ENCODE measurements at places on chromosomes 5 and 9.

GRCh38 chr5:147479949-147480348 lies 29.9 kb downstream of the DPYSL3 start:
- DNase-seq = no peak

DNA sequence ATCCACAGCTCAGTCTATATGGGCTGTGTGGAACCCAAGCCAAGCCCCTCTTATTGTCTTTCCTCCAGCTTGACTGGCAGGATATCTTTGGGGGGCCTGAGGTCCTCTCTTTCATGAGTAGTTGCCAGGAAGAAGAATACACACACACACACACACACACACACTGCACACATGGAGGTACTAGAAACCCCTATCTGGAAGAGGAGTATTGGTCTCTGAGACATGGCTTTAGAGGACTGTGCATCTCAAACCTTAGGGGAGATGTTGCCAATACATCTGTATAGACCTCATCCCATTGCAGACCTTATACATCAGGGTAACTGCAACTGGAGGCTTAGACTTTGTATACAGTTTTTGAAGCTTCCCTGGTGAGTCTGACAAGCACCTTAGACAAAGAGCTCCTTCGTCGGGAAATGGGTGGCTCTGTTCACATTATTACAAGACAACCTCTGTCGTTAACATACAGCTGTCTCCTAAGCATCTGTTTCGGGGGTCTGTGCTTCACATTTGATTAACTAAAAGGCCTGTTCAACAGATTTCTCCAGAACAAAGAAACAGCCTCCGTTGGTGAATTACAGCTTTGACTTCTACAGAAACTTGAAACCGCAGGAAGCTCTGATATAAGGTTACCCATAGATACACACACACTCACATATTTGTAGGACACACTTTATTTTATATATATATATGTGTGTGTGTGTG lies 5.5 kb upstream of the ENTREP1 start:
- no peak for DNase-seq

DNA sequence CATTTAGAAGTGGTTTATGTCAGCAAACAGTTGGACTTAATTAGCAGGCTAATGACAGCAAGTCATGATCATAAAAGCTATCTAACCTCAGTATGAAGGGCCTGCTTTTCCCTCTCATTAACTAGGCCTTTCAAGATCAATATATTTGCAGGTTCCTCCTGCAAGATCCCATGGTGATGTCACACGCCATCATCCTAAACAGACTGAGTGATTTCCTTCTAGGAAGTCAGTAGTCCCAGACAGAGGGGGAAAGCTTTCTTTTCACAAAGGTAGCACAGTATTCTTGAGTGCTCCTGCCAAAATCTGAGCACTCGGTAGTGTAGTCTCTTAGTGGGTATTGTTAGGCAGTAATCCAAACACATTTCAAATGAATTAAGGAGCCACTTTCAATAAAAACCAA lies 52.5 kb downstream of the UIMC1 start:
- no peak for DNase-seq

GRCh38 chr5:79005151-79005550 lies 20.0 kb upstream of the ARSB start:
- no peak for DNase-seq

GRCh38 chr9:36102742-36103495 lies 33.6 kb upstream of the GLIPR2 start:
- no peak for DNase-seq

GRCh38 chr9:20352591-20352990 lies 269.7 kb downstream of the MLLT3 start:
- no peak for DNase-seq

GRCh38 chr9:138013836-138014562 lies 136.4 kb downstream of the CACNA1B start:
- DNase-seq = no peak

GRCh38 chr5:141940695-141941271 lies 17.1 kb downstream of the DELE1 start:
- no peak for DNase-seq

DNA sequence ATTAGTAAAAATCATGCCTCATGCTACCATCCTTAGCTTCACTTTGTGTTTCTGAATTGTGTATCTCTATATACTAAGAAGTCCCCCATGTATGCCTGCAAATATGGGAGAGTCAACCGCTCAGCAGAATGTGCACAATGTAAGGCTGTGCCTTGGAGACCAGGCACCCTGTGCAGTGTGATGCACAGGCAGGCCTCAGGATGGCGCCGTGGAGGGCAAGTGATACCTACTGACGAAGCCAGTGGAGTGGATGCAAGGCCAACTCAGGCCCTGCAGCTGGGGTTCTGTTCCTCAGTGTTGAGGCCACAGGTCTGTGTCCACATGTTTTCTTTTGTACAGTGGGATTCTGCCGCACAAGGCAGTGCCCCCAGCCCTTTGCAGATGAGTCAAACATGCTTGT lies 28.4 kb downstream of the SYK start:
- DNase-seq = no peak

- no peak for DNase-seq
These were observed 283.1 kb upstream of the ADAMTSL1 start for GRCh38 chr9:18190671-18191374.

- no peak for DNase-seq
These were observed 13.7 kb downstream of the DOCK2 start for GRCh38 chr5:169650701-169651331.

- no peak for DNase-seq
These were observed 31.1 kb upstream of the TRIM14 start for GRCh38 chr9:98150164-98150563.

GRCh38 chr9:13857521-13857920 lies 456.4 kb downstream of the NFIB start:
- no peak for DNase-seq

- no peak for DNase-seq
These were observed 185.9 kb downstream of the DMRT2 start for GRCh38 chr9:1236061-1236460.

DNA sequence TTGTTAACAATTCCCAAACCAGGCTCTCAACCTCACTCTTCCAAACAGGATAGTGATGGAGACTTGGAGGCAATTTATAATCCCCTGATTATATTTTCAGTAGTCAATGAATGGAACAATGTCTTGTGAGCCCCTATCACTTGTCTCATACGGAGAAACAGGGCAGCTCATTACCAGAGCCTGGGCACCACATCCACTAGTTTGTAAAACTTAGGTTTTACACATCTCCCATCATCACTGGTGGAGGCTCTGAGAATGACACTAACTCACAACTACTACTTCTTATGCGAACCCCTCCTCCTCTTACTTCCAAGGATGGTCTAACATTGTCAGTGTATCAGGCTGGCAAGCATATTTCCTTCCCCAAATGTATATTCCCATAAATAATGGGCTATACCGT lies 253.7 kb downstream of the EPB41L4A start:
- no peak for DNase-seq

DNA sequence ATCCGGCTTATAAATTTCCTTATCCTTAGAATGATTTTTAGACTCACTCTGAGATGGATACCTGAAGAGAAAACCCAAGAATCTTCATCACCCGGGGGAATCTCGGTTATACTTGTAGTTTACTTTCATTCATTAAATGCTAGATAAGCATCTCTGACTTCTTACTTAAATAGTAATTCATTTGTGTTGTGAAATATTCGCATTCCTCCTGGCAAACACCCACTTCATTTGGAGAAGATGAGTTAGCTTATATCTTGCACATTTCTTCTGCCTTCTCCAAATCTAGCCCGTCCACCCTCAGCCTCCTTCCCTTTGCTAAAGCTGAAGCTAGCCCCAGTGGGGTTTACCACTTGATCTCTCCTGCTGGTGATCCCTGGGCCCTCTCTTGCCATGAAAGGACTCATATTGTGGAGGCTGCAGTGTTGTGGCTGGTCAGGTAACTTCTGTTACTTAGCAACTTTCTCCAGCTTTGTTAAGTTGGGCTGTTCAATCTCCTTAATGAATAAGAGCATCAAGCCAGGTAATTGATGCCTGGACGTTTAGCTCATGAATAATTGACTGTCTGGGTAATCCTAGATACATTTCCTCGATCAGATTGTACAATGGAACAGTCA lies 11.3 kb upstream of the POU4F3 start:
- DNase-seq = no peak

GRCh38 chr5:143201589-143201988 lies 201.9 kb downstream of the NR3C1 start:
- no peak for DNase-seq

GRCh38 chr5:169421677-169422076 lies 120.7 kb upstream of the SLIT3 start:
- no peak for DNase-seq

GRCh38 chr5:147519380-147519779 lies 9.5 kb upstream of the DPYSL3 start:
- DNase-seq = no peak

- DNase-seq = no peak
These were observed 264.5 kb upstream of the ELAVL2 start for GRCh38 chr9:24090566-24090965.

- no peak for DNase-seq
These were observed 60.1 kb upstream of the FCHO2 start for GRCh38 chr5:72895758-72896157.

DNA sequence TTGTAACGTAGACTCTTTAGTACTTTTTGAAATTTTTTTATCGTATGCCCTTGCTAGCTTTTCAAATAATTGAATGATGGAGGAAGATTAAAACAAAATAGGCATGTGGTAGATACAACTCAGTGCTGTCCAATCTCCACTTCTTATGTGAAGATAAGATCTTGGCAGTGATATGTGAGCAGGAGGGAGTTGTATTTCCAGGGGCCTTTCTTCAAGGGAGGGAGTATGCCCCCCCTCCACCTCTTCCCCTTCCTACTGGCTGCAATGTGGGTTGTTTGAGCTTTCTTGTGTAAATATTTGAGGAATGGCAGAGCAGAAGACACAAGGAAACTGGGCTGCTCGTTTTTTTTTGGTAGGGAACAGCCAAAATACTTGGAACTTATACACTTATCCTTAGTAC lies 374.9 kb downstream of the PSAT1 start:
- no peak for DNase-seq

DNA sequence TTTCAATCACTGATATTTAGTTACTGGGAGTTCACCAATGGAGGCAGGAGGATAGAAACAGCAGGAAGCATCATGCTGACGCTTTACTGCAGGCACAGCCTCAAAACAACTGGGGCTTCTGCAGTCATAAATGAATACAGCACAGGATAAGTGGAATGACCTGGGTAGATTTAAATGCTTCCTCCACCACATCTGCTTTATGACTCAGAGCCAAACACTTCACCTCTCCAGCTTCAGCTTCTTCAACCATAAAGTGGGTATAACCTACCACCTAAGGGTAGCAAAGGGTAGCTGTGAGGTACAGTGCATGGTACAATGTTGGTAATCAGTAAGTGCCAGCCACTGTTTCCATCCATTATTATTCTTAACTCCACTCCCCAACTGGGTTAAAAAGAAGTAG lies 28.4 kb downstream of the RASEF start:
- DNase-seq = no peak

DNA sequence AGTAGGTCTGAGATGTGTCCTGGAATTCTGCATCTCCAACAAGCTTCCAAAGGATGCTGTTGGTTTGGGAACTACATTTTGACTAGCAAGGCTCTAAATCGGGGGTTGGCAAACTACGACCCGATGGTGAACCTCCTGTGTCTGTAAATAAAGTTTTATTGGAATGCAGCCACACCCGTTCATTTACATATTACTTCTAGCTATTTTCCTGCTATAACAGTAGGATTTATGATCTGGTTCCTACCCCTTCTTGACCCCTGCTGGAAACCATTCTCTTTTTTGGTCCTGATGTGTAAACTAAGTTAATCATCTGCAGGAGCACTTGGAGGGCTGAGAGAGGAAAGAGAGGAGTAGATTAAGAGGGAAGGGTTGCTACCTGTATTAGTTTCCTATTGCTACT lies 454.5 kb downstream of the RASEF start:
- no peak for DNase-seq

GRCh38 chr9:127058011-127058644 lies 64.3 kb downstream of the ANGPTL2 start:
- DNase-seq = no peak

GRCh38 chr5:38613992-38614836 lies 57.8 kb upstream of the LIFR start:
- DNase-seq = no peak

- DNase-seq = no peak
These were observed 1.5 kb downstream of the THBS4 start for GRCh38 chr5:80036615-80037014.

- DNase-seq = no peak
These were observed 34.2 kb downstream of the IPPK start for GRCh38 chr9:92635760-92636159.

DNA sequence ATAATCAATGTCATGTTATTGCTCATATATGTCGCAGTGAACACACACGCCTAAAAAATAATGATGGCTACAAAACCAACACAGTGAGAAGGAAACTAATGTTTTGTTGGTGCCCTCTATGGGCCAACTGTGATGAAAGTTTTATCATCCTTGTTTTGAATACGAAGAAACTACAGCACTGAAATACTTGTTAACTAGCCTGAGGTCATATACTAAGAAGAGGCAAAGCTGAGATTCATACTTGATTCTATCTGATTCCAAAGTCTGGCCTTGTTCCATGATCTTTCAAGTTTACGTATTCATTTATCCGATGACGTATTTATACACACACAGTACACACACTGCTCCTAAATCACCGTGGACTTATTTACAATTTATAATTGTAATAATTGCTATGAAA lies 16.1 kb upstream of the DRD1 start:
- DNase-seq = no peak

GRCh38 chr9:129626625-129627284 lies 792 bp downstream of the NTMT1 start:
- DNase-seq = no peak

GRCh38 chr5:127409246-127409917 lies 108.1 kb upstream of the PRRC1 start:
- DNase-seq = no peak

- DNase-seq = no peak
These were observed 9.9 kb downstream of the DAB2IP start for GRCh38 chr9:121661328-121661727.

DNA sequence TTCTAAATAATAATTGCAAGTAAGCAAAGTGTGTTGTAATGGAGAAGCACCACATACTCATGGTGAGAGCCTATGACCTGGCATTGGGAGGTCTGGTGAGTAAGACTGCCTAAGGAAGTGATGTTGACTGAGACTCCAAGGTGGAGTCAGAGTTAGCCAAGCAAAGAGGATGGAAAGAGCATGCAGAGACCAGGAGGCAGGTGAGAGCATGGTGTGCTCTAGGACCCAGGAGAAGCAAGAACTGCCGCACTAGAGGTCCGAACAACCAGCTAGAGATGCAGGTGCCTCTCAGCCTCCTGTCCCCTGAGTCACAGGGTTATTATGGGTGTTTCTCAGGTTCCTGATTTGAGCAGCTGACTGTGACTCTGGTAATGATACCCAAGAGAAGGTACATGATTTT lies 27.3 kb downstream of the ANP32B start:
- DNase-seq = no peak

- DNase-seq = no peak
These were observed 135.6 kb upstream of the LPCAT1 start for GRCh38 chr5:1659100-1659981.

All from cortex of kidney (tissue), 1 donor.